Activated T-helper 1 cell treated with anti-CD3 and anti-CD28 coated beads, Interleukin-2, amount 50 U/mL, for 16 hours (primary cell): ENCODE measurements at places on chromosomes 7 and 10.

DNA sequence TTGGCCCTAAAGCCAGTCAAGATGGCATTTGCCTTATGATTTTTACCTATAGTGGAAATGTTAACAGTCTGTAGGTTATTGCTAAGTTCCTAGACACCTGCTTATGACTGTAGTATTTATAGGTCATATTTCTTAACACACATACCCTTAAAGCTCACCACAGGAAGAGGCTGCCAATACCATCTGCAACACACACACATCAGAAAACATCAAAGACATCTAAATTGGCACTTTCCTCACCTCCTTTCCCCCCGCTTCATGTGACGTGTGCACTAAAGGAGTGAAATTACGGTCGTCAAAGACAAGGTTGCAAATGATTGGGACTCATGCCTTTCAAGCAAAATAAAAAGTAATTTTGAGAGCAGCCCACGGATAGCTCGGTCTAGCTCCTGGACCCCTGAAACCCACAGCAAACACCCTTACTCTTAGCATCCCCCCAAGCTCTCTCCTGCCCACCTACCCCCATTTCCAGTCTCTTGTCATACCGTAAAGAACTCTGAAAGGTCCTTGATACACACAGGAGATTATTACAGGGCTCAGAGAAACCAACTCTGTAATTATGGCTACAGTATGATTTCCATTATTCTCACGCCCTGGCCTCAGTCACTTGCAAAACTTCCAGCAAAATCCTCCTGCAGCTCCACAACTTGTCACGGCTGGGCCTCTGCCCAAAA lies 90.5 kb downstream of the PLXNA4 start:
- no peak for DNase-seq

- DNase-seq = no peak
These were observed 148.7 kb downstream of the BICC1 start for GRCh38 chr10:58661336-58661735.

- no peak for DNase-seq
These were observed 54.6 kb downstream of the TBC1D12 start for GRCh38 chr10:94456942-94457341.

GRCh38 chr10:129846991-129847391 lies 117.1 kb downstream of the EBF3 start:
- DNase-seq = no peak

DNA sequence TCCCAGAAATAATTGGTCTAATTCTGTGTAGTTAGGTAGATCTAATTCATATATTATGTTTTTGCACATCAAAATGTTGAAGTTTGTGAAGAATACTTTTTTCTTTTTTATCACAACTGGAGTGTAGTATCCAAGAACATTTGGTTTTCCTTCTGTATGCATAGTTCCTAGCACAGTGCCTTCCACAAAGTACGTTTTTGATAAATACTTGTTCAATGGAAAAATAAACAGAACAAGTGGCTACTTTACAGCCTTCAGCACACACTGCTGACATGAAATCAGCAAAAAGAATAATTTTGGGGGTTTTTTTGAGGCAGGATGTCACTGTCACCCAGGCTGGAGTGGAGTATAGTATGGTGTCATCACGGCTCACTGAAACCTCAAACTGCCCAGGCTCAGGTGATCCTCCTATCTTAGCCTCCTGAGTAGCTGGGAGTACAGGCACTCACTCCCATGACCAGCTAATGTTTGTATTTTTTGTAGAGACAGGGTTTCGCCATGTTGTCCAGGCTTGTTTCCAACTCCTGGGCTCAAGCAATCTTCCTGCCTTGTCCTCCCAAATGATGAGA lies 27.9 kb downstream of the TARP start:
- no peak for DNase-seq

DNA sequence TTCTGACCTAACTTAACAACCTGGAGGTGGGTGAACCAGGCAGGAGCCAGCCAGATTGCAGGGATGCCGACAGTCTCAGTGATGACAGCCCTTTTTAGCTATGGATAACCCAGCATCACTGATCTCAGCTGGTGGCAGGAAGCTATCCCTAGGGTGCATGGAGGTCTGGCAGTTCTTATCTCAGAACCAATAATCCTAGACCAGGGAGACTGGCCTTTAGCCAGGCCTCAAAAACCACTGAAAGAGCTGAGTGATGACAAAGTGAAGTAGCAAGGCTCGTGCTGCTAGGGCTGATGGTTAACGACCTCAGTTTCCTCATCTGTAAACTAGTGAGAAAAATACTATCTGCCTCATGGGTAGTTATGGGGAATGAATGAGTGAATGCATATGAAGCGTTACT lies 112.5 kb downstream of the RALA start:
- no peak for DNase-seq

- DNase-seq = no peak
These were observed 58.1 kb downstream of the DMBT1 start for GRCh38 chr10:122618461-122619165.

DNA sequence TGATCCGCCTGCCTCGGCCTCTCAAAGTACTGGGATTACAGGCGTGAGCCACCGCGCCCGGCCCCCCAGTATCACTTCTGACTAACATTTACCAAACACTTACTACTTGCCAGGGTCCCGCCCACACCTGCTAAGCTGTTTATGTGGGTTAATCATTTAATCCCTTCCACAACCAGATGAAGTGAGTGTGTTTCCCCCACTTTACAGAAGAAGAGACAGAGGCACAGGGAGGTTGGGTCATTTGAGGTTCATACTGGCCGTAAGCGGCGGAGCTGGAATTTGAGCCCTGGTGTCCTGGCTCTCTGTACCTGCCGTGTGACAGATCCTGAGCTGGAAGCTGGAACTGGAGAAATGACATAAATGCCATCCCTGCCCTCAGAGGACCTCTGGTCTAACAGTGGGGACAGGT lies 15.1 kb upstream of the VPS37D start:
- DNase-seq = no peak

DNA sequence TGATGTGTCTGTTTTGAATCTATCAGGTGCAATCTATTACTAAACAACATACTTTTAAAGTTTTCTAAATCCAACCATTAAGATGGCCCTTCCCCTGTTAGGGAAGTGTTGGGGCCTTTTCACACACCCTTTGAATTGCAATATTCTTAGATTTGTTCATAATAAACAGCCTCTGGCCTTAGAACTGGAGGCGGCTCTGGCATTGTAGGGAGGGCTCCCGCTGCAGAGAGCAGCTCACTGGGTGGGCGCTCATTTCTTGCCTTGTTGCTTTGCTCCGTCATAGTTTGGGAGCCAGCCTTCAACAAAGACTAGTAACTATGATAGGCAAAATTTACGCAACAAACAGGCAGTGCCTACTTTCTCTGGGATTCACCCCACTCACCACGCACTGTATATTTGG lies 4.2 kb upstream of the HOXA10 start:
- no peak for DNase-seq

GRCh38 chr7:126361183-126361582 lies 891.6 kb downstream of the GRM8 start:
- DNase-seq = no peak

DNA sequence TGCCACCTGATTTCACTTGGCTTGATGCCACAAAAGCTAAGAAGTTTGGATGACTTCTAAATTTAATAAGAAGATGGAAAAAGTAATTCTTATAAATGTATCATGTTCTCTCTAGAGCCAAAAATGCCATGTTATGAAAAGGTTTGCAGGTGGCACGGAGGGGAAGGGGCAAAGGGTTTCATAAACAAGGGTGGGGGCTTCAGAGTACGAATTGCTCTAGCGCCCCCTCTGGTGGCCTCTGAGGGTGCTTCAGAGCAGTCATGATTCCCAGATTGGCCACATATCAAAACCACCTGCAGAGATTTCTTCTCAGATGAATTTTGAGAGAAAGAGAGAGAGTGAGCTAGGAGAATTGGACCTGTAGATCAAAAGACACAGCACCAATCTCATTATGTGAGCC lies 208.6 kb upstream of the YAE1 start:
- no peak for DNase-seq

DNA sequence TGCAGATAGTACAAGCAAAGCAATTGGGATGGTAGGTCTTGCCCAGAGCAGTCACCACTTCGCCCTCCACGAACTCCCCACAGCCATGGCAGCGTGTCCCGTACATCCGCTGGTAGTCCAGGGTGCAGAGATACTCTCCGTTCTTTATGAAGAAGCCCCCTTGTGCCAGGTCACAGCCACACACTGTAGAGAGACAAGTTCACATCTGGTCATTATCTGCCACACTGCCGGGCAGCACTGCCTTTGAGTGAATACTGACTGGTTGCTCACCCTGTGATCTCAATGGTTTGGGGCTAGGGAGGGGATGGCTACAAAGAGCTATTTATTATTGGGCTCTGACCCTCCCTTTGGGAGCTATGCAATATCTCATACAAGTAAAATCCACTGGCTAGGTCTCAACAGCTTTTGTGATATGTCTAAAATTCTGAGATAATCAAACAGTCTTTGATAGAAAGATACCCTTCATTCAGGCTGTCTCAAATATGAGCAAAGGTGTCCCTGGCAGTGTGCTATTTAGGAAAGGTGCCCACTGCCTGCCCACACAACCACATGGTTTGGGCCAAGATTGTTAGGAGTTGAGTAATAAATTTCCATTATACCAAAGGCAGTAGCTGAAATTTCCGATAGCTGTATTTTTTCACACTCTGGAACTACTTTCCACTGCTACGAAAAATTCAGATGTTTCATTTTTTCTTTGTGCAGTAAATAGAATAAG lies 82.5 kb downstream of the ABLIM1 start:
- DNase-seq = no peak

GRCh38 chr7:84629640-84630318 lies 435.2 kb upstream of the SEMA3A start:
- DNase-seq = no peak

GRCh38 chr10:126397640-126398382 lies 9.5 kb upstream of the ADAM12 start:
- no peak for DNase-seq

DNA sequence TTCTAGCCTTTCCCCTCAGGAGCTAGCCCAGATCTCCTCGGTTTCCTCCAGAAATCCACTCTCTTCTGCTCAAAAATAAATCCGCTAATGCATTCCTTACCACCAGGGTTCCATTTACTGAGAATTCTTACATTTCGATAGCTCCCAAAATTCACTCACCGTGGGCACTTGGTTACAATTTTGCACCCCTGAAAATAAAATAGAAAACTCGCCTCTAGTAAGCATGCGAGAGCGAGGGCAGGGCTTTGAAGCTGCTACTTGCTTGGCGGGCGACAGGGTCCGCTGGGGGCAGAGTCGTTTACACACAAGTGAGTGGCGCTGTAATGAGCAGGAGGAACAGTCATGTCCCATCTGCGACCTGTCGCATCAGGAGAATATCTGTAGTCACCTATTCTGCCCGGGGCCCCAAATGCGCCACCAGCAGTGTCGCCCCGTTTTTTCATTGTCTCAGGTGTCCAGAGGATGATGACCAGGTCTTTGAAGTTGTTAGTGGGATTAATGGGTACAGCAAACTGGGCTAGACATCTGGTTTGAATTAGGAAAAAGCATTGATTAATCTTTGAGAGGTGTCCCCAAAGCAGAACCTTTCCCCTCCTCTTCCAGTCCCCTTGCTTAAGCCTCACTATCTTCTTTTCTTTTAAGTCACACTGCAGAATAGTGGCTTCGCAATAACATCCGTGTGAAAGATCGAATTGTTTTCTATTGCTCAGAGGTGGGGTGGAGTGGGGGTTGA lies 1.2 kb upstream of the MEOX2 start:
- DNase-seq = no peak

DNA sequence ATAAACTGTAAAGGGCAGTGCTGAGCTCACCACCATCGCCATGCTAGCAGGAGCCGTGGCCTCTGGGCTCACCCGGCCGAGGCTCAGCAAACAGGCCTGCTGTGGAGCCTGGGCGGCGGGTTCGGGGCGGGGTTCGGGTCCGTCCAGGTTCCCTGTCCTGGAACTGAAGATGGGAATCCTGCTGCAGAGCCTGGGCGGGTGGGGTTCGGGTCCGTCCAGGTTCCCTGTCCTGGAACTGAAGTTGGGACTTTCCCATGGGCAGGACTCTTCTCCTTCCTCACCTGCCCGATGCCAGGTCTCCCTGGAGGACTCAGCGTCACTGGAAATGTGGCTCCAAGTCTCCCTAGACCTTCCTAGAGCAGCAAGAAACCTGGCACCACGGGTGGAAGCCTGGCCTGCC lies 36.6 kb downstream of the EN2 start:
- no peak for DNase-seq

DNA sequence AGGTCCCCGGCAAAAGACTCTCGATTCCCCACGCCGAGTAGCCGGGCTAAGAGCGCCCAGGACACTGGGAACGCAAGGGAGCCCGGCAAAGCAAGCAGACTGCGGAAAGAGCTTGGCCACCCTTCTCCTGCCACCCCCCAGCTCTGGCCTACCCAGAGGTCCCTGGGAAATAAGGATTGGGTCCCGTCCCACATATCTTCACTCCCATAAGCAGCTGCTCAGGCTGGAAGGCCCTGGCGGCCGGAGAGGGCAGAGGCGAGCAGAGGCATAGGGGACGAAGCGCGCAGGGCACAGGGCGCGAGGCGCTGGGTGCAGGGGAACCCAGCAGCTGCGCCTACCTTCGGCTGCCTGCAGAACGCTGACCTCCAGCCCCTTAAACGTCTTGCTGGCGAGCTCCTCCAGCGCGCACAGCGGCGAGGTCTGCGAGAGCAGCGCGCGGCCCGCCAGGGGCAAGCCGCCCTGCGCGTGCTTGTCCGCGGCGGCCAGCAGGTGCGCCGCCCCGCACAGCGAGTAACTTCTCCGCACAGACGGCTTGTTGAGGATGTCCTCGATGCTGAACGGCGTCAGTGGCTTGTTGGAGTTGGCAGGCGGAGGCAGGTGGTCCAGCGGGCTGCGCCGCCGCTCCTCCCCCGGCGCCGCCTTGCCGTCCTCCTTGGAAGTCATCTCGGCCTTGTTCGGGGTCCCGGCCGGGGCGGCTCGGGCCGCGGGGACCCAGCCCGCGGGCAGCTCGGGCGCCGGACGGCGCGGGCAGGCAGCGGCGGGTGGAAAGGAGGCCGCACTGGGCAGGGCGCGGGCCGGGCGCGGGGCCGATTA lies 904 bp downstream of the LBX1 start:
- DNase-seq = no peak

- no peak for DNase-seq
These were observed 36.2 kb downstream of the WASL start for GRCh38 chr7:123712619-123713018.

GRCh38 chr7:37083311-37084096 lies 359.2 kb upstream of the AOAH start:
- DNase-seq = no peak

GRCh38 chr7:96670338-96671289 lies 39.0 kb downstream of the SEM1 start:
- no peak for DNase-seq

DNA sequence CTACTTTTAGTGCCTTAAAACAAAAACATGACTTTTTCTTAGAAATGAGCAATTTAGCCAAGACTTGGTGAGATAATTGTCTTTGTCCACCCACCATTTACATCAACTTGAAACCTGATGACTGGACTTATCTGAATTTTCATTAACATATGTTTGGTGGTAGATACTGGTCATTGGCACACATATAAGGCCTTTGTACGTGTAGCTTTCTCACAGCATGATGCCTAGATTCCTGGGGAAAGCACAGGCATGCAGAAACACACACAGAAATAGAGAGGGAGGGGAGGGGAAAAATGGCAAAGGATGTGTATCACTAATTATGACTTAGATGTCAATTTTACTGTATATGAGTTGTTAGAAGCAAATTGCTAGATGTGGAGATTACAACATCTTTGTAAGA lies 488.4 kb downstream of the NXPH1 start:
- no peak for DNase-seq
